Left lobe of liver (tissue), 2 donors: ENCODE measurements at places on chromosomes 2 and 18.

DNA sequence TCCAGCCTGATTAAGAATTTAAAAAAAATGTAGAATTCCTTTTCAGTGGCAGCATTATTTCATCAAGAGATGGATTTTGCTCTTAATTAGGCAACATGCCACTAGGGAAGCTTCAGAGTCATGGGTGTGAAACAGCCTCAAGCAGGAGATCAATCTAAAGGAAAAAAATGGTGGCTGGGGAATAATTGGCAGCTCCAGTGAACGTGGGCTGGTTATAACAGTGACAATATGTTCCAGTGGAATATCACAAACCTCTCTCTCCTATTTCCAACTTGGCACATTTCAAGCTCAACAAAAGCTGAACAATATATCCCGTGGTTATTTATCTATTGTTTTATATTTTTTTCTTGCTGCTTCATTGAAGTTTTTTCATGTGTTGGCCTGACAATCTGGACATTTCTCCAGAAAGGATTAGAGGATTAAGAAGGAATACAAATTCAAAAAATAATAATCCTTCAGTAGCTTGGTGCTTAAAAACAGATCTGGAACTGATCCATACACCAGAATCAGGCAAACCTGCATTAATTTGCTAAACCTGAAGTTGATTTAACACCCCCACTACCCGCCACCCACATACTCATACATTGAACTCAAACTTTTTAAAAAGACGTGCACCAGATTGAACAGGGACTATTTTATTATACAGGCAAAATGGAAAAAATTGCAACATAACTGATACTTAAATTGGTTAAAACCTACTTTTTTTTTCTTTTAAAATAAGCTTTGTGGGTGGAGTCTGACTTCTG lies 255.9 kb upstream of the SPRED2 start:
- DNase-seq = no peak

- no peak for DNase-seq
These were observed 38.1 kb downstream of the RPL37A start for GRCh38 chr2:216536734-216537210.

- DNase-seq = no peak
These were observed 1995.2 kb upstream of the PIK3C3 start for GRCh38 chr18:39959839-39960238.

DNA sequence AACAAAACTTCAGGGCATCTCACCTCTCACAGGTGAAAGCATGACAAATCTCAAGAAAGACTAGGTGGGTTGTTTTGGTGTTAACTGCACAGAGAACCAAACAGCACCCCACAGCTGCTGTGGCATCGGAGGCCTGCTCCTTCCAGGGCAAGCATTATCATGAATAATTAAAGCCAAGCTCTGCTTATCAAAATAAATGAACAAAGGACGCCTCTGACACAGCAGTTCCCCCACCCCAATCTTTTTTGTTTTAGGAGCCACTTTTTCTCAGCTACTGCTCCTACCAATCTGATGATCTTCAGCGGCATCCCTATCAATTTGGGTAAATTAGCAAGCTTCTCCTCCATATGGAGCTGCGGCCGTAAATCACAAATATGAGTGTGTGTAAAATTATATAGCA lies 58.6 kb downstream of the KLF7 start:
- DNase-seq = no peak

DNA sequence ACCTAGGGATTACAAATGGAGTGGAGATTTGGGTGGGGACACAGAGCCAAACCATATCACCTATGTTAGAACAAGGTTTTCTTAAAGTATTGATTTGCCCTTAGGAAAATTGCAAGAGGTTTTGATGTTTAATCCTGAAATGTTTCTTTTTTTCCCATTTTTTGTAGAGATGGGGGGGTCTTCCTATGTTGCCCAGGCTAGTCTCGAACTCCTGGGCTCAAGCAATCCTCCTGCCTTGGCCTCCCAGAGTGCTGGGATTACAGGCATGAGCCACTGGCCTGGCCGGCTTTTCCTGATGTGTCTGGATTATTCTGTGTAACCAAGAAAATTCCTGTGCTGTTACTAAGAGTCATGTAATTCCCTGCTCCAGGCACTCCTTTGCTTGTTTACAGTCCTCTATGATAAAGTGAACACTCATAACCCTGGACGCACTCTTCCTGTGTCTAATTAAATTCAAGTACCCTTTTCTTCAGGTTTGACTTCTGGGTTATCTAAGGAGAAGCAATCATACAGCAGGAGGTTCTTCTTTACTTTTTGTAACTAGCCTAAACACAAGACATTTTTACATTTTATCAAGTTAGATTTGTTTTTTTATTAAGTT lies 15.0 kb upstream of the CTDP1 start:
- DNase-seq = no peak

- DNase-seq = no peak
These were observed 51.6 kb upstream of the ATP8B1 start for GRCh38 chr18:57854726-57855125.

DNA sequence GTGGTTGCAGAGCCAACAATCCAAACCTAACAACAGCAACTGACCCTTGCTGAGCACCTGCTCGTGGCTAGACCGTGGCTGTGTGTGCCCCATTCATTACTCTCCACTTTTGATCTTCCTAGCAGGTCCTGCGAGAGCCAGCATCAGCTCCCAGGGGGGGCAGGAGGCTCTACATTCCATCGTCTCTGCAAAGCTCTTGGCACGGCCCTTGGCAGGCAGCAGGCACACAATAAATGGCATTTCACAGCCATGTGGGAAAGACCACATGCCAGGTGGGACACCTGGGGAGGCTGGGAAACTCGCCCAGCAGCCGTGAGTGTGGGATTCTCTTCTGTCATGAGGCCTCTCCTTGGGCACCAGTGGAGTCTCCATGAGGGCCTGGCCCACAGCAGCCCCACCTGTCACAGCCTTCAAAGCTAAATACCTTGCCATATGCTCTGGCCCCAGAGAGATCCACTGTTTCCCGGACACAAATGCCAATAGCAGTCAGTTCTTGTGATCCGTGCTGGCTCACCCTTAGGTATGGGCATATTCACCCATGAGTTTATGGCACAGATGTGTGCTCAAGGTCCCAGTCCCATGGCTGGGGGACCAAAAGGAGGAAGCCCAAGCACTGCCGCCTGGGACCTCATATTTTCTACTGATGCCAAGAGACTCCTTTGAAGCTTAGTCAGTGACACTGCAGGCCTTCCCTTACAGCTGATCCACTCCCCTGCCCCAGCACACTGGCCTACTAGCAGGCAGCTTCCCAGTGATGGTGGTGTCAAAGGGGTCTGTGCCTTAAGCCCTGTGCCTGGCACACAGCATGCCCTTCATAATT lies 6.8 kb upstream of the TEX51 start:
- no peak for DNase-seq

GRCh38 chr2:24834733-24835395 lies 41.6 kb downstream of the CENPO start:
- DNase-seq = no peak

- no peak for DNase-seq
These were observed 265.9 kb downstream of the SETBP1 start for GRCh38 chr18:44946529-44947113.

GRCh38 chr2:160893581-160893980 lies 266.6 kb upstream of the TANK start:
- DNase-seq = no peak

DNA sequence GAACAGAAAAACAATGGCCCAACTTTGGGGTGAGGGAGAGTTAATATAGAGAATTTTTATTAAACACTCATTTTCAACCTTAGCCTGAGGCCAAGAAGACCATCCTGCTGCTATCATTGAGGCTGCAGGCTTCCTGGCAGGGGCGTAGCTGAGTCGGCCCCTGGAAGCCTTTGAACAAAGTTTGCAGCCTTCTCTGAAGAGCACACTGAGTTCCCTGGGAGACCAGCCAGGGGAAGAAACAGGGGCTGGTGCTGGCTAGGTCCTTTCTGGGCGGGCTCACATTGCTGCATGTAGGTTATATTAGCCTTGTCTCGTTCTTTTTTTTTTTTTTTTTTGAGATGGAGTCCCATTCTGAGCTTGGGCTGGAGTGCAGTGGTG lies 126.8 kb upstream of the HS6ST1 start:
- DNase-seq = peak; percentile 24

DNA sequence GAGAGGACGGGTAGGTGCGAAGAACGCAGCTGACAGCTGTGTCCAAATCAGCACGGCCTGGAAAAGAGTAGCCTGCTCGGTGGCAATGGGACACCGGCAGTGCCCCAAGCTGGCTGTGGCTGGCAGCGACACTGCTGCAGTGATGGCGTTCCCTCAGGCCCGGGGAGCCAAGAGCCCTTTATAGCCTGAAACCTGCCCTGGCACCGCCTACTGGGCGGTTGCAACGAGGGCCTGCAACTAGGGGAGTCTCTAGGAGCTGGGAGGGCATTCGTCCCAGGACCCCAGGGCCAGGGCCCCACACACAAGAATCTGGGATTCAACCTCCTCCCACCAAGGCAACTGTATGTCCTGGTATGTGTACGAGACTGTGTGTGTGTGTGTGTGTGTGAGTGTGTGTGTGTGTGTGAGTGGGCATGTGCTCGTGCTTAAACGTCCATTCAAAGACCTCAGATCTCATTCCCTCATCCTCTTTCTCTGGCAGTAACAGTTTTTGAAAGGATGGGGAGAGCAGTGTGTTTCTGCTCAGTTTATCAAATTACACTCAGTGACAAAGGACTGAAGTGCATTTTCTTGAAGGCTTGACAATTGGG lies 6.8 kb upstream of the CYP26B1 start:
- no peak for DNase-seq

DNA sequence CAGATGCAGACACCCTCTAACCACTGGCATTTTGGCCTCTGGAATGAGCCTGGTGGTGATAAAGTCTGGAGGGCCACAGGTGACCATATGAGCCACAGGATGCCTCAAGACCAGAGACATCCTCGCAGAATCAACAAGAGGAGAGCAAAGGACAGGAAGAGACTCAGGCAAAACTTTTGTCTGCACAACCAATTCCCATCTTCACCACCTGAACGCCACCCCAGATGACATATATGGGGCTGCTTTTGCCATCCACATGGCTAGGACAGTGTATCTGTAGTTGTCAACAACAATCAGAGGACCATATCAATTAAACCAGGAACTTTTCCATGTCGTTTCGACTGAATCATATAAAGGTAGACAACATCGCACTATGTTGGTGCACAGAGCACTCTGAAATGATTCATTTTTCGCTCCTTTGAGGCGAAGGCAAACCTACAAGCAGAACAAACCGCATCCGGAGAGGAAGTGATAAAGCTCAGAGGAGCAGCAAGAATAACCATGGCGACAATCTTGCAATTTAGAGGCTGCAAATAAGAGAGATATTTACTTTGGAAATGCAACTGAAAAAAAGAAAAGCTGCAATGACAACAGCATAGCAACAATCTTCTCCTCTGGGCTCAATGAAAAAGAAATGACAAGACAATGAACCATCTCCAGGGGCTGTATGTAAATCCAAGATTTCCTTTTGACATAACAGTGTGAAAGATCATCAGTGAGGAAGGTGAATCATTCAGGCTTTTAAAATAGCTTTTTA lies 204.5 kb downstream of the ARL4C start:
- DNase-seq = no peak

- DNase-seq = no peak
These were observed 185.6 kb upstream of the PXDN start for GRCh38 chr2:1929962-1930361.

- DNase-seq = no peak
These were observed 8.4 kb downstream of the ITSN2 start for GRCh38 chr2:24351981-24352380.

DNA sequence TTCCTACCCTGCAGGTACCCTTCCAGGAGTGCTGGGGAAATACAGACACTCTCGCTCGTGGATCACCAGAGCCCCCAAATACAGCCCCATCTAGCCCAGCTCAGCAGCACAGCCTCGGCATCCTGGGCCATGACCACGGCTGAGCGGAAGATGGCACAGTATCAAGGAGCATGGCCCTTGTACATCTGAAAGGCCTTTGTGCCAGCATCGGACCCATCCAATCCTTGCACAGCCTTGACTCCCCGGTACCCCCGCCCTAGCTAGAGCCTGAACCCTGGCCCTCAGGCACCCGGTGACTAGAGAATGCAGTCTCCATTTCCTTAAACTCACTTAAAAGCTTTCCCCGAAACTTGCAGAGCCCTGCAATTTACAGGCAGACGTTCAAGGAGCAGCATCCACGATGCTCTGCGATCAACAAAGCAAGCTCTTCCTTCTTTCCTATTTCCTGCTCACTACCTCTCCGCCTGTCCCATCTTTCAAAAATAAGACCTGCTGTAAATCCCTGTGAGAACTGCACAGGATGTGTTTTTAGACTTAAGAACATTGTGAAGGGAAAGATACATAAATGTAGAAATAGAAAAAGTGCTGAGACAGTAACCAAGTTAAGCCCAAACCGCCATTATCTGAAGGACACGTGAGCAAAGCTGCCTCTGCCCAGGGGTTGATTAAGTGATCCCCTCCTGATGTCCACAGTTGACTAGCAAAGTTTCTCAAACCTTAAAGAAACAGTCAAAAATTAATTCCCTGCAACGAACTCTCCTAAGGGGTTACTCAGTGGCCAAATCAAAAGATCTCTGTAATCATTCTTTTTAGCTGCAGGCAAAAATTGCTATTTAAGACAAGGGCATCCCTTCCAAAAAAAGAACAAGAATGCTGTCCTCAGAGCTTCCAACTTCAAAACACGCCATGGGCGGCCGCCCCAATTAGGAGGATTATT lies 48.5 kb downstream of the ZNF516 start:
- no peak for DNase-seq

- DNase-seq = no peak
These were observed 225.4 kb upstream of the FBXO11 start for GRCh38 chr2:48131539-48132270.

DNA sequence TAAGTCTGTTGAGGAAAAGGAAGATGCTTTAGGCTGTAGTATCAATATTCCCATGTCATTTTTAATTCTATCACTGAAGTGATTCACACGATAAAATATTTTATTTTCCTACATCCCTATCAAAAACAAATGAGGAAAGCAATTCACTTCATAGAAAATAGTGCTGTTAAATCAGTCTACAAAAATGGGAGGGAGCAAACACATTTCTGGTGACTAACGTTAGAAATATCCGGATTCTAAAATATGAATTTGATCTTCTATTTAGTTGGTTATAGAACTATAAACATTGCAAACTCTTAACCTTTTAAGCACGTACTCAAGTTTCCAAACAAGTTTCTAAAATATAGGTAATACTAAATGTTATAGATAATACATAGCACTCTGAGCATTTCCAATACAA lies 20.8 kb downstream of the ATF2 start:
- no peak for DNase-seq

- DNase-seq = no peak
These were observed 182.3 kb downstream of the LOXHD1 start for GRCh38 chr18:46474487-46475389.

DNA sequence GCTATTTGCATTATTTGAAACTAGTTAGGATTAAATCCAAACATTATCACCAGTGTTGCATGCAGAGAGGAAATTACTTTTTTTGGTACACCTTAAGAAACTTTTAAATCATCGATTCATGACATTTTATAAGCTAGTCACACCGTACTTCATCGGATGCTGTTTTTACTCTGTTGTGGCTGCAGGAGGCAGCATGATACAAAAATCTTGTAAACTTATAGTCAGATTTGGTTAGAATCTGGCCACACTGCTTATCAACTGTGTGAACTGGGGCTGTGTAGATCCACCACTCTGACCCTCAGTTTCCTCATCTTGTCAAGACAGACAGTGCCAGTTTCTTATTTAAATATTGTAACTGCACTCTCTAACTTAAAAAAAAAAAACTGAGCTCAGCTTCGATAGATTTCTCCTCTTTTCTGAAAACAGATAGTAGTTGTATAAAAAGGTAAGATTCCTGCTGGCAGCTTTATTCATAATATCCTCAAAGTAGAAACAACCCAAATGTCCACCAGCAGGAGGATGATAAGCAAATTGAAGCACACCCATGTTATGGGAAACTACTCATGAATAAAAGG lies 77.8 kb downstream of the RAPGEF4 start:
- no peak for DNase-seq
